ENCODE measurements at places on chromosomes 1 and 21. TPM values are rescaled to one million over a fixed set of nuclear protein-coding genes. Genes with fewer than 3 reads are reported as not detected.

The PARP1 gene
- total RNA-seq: 117 TPM

The GPR61 gene
- total RNA-seq: not detected

The GPR52 gene
- not detected for total RNA-seq

The ZFP69 gene
- not detected for total RNA-seq

The SPRR5 gene
- not detected for total RNA-seq

The NLRP3 gene
- total RNA-seq: not detected

The CLDN14 gene
- 0.10 TPM for total RNA-seq

The MROH9 gene
- total RNA-seq: not detected

The CFHR4 gene
- total RNA-seq: not detected
